ENCODE measurements at places on chromosomes 11 and 22. TPM values are rescaled to one million over a fixed set of nuclear protein-coding genes. Genes with fewer than 3 reads are reported as not detected.

DNA sequence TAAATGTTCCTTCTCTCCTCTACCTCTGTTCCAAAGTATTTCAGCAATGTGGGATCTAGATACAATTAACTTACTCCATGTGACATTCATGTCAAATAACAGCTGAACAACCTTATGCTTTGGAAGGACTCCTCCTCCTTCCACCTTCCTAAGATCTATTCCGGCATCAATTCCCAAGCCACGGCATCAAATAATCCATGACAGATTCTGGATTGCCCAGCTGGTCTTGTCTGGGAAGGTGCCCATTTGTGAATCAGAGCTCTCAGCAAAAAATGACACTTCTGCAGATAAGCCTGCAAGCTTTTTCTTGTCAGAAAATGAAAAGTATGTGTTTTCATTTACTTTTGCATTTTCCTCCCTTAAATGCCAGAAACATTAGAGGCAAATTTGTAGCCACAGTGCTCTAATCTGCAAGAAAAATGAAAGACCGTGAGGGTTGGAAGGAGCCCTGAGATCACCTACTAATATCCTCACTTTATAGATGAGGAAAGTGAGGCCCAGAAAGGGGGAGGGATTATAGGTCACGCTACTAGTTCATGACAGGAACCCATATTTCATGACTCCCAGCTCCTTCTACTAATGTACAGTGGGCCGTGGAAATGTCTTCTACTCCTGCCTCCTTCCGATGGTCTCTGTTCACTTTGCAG, 124.0 kb downstream of the ME3 start:
- peaks cover 20% of the 10 kb centered on the region for H3K4me1 ChIP-seq
- no peaks in the 10 kb centered on the region for H3K27me3 ChIP-seq
- no peaks in the 10 kb centered on the region for H3K36me3 ChIP-seq

The OR5M8 gene
- total RNA-seq: not detected

DNA sequence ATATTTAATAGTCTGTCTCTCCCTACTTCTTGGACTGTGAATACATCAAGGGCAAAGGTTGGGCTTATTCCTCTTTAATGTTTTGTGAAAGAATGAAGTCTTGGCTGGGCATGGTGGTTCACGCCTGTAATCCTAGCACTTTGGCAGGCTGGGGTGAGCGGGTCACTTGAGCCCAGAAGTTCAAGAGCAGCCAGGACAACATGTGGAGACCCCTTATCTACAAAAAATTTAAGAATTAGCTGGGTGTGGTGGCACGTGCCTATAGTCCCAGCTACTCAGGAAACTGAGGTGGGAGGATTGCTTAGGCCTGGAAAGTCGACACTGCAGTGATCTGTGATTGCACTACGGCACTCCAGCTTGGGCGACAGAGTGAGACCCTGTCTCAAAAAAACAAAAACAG, 20.2 kb downstream of the RNF121 start:
- no peaks in the 10 kb centered on the region for H3K36me3 ChIP-seq
- H3K27me3 ChIP-seq: no peaks in the 10 kb centered on the region
- no peak overlapping the region for H3K4me3 ChIP-seq
- H3K27ac ChIP-seq: no peak overlapping the region
- DNase-seq: no peak

The MIOX gene
- not detected for total RNA-seq

The MMP11 gene
- 2.4 TPM for total RNA-seq
